Vagina (tissue), 2 donors: ENCODE measurements at places on chromosomes 12 and 14.
A peak's percentile ranks its signal among the peaks of the same experiment; 100 is the strongest.

- no peak for DNase-seq
Observed at GRCh38 chr12:54991161-54991990, 6.8 kb upstream of the TESPA1 start.

DNA sequence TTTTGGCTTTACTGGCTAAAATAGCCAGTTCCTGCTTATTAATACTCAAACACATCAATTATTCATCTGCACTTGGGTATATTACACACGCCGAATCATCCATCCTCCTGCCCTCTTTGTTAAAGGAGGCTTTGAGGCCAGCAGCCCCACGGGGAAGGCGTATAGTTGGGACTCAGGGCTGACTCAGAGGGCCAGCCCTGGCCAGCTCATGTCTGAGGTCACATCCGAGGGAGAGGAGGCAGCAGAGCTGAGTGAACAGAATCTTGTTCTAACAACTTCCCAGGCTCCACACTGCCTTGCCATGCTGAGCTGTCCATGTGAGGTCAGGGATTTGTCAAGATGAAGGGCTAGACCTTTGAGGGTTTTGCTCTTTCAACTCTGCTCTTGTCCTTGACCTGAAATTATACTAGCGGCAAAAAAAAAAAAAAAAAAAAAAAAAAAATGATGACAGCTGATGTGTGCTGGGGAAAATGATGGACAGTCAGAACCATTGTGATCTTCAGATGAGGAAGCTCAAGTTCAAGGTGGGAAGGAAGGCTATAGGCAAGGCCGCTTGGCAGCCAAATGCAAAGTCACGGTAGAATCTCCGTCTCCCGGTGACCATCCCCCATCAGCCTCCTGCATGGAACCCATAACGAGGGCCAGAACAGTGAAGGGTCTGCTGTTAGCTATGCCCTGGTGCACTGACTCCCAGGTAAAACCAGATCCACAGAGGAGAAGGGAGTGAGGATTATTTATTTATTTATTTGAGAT is 12.5 kb upstream of the MARK3 start:
- no peak for DNase-seq

GRCh38 chr12:111398530-111398929 is 7.2 kb upstream of the SH2B3 start:
- no peak for DNase-seq

GRCh38 chr12:125169870-125170269 is 104.6 kb downstream of the AACS start:
- no peak for DNase-seq

DNA sequence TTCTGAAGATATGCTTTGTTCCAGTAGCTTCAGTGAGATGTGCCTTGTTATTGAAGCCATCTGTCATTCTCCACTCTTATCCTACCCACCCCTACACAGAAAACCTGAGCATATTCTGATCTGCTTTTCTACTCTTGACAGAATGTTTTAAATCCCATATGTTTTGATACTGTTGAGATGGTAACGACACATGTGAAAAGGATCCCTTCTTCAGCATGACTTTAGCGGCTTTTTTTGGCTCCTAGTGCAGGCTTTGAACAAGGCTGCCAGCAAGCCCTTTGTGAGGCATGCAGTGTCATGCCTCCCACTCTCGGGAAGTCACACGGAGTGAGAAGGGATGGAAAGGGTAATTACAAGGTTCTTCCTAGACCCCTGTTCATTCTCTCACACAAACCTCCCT is 228.8 kb upstream of the RGS6 start:
- no peak for DNase-seq

GRCh38 chr12:127304751-127305725 is 961.9 kb upstream of the TMEM132C start:
- peak; percentile 84 for DNase-seq

DNA sequence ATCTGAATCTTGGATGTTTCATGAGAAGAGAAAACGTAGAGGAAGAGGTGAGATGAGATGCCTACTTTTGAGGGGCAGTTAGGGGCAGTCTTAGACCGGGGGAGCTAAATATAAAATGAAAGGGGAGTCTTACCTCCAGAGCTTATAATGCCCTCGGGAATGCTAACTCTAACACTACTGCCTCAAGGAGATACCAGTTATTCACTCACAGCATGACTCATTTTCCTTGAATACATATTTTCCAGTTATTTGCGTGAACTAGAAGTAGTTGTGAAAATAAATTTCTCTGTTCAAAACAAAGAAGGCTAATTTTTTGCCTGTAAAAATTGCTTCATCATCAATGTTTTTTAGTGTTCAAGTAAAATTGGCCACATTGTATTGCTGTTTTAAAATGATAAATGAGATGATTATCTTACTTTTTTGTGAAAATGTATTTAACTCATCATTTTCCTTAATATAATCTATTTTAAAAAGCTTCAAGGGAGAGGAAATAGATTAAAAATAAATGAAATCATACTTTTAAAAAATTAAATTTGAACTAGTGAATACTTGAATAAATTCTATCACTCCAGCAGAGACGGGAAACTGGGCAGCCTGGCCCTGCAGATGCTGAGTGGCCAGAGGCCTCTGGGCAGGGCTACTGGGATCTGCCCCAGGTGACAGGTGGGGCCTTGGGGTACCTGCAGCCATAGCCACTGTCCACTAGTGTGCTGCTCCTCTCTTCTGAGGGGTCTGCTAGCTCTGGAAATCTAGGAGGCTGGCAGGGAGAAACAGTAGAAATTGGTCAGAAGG is 339.3 kb downstream of the EGLN3 start:
- no peak for DNase-seq

GRCh38 chr12:69837657-69838415 is 12.8 kb downstream of the MYRFL start:
- no peak for DNase-seq

DNA sequence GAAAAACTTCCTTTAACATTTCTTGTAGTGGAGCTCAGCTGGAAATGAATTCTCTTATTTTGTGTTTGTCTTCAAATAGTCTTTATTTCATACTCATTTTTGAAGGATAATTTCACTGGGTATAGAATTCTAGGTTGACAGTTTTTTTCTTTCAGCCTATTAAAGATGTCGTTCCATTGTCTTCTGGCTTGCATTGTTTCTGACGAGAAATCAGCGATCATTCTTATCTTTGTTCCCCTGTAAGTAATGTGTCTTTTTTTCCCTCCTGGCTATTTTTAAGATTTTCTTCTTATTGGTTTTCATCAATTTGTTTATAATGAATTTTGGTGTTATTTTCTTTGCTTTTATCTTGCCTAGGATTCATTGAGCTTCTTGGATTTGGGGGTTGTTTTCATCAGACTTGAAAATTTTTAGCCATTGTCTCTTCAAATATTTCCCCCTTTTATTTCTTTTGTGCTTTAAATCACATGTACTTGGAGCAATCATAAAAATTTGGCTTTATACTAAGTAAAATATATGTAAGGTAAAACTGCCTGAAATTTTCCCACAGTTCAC is 89.4 kb downstream of the UNC79 start:
- DNase-seq = no peak

DNA sequence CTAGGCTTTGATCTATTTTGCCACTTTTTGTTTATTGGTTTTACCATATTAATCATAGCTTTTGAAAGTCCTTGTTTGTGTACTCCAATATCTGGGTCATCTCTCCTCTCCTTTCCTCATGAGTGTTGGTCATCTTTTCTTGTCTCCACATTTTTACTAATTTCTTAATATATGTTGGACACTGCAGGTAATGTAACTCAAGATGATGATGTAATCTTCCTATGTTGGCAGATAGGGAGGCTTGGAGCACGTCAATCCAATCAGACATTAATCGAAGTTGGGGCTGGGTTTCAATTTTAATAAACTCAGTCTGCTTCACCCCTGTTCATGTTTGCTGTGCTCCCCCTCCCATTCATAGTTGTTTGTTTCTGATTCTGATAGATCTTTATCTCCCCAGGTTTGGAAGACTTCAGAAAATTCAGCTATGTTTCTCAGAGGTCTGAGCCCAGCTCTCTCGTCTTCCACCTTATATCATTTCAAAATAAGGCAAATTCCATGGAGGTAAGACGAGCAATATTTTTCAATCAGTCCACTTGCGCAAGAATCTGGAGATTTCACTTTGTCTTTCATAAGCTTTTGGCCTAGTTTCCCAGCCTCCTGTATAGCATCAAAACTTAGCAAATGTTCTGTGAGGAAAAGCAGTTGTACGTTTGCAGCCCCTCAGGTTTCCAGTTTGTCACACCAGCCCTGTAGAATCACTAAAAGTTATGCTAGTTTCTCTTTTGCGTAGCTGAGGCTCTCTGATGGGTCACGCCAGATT is 504.1 kb downstream of the TMTC2 start:
- DNase-seq = no peak

GRCh38 chr12:15278816-15279658 is 43.3 kb upstream of the PTPRO start:
- DNase-seq = peak; percentile 93

GRCh38 chr14:100740929-100741328 is 14.2 kb downstream of the DLK1 start:
- no peak for DNase-seq

- DNase-seq = no peak
Observed at GRCh38 chr12:105954951-105955931, 183.5 kb downstream of the NUAK1 start.

- no peak for DNase-seq
Observed at GRCh38 chr12:87140262-87140661, 884.1 kb upstream of the MGAT4C start.

DNA sequence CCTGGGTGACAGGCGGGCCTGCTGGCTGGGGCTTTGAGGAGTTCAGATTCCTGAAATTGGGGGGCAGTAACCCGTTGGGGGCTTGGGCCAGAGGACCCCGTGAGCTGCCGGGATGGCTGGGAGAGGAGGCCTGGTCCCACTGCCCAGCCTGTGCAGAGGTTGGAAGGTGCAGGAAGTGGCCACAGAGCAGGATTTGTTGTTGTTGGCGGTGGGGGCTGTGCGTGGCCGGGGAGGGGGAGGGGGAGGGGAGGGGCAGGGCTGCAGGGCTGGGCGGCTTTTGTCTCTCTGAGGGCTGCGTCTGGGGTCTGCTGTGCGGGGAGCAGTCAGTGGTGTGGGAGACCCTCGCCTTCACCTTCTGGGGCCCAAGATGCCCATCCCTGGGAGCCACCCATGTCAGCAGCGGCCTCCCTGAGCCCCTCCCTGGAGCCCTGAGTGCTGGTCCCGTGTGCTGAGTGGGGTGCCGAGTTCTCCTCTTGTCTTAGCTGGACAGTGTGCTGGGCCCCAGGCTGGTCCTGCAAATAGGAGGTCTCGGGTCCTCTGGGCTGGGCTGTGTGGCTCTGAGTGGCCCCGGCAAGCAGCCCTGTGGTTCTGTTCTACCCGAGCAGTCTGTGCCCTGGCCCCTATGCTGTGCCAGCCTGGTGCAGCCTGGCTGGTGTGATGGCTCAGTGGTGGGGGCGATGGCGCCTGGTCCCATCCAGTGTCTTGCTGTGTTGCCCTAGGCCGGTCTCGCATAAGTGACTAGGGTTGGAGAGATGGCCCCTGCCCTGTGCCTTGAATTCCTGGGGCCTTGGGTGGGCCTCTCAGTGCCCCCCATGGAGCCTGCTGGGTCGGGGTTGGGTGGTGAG is 10.3 kb downstream of the KIF26A start:
- DNase-seq = no peak

- no peak for DNase-seq
Observed at GRCh38 chr14:76894308-76894707, 68.1 kb downstream of the LRRC74A start.

GRCh38 chr14:104576232-104576969 is 3.2 kb upstream of the C14orf180 start:
- no peak for DNase-seq

DNA sequence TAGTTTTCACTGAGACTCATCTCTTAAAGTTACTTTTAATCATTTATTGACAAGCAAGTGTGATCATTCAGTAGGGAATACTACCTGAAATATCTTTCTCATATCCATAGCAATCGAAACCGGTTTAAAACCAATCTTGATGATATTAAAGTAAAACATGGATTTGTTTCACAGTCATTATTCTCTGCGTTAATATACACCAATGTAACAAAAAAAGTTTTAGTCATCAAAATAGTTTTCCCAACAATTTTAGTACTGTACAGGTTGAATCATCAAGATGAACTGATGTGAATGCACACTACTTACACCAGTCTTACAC is 137.0 kb upstream of the KRAS start:
- no peak for DNase-seq

GRCh38 chr14:105387530-105387922 is 10.8 kb upstream of the TEX22 start:
- DNase-seq = no peak

DNA sequence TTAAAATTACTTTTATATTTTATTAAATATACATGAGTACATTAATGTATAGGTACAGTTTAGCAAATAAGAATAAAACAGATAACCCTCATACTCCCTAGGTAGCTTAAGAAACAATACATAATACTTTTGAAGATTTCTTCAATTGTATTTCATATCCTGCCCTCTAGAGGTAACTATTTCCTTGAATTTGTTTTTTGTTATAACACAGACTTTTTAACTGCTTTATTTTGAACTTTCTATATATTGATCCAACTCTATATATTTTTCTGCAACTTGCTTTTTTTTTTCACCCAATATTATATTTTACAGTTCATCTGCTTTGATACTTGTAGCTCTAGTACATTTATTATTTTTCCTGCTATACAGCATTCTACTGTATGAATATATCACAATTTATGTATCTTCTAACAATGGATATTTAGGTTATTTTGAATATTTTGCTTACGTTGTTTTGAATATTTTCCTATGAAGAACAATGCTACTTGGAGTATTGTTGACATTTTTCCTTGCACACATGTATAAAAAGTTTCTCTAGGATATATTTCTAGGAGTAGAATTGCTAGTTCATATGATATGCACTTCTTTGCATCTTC is 72.8 kb upstream of the ABCD2 start:
- no peak for DNase-seq
